ENCODE measurements at places on chromosomes 7 and 10.
A peak's percentile ranks its signal among the peaks of the same experiment; 100 is the strongest.

DNA sequence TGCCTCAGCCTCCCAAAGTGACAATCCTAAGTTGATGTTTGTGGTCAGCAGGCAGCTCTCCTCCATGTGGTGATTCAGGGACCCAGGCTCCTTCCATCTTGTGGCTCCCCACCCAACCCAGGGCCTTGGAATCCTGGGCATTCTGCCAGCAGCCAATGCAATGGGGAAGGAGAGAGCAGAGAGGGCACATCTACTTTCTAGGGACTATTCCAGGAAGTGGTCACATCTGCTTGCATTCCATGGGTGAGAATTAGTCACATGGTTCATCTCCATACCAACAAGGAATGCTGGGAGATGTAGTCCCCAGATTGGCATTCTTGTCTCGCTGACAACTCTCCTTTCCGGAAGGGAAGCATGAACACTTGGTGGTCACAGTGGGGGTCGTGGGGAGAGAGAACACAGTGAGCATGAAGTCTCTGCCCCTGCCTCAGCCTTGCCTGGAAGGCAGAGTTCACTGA, 9.9 kb upstream of the SRRM3 start:
- DNase-seq: peak; percentile 58

DNA sequence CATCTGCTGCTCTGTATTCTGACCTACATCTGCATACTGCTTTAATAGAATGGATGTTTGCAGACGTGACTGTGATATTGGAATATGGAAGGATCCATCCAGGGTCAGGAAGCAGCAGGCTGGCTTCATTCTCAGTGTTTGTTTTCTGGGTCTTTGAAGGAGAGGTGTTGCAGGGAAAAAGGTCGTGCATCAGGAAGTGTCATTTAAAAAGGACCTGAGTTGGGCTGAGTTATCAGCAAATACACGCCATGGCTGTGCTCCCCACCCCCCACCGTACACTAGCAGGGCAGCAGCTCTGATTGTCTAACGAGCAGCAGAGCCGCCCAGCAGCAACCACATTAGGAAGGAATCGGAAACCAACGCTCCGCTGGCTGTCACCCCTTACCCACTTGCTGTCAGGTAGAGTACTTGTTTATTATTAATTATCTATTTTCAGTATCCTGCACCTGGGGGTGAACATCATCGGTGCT, 63.1 kb upstream of the STEAP1B start:
- DNase-seq: no peak

- peak; percentile 46 for DNase-seq
Measured at GRCh38 chr7:53350241-53350640, 314.8 kb downstream of the POM121L12 start.

GRCh38 chr7:76426246-76426645, 1.5 kb downstream of the ZP3 start:
- no peak for DNase-seq

DNA sequence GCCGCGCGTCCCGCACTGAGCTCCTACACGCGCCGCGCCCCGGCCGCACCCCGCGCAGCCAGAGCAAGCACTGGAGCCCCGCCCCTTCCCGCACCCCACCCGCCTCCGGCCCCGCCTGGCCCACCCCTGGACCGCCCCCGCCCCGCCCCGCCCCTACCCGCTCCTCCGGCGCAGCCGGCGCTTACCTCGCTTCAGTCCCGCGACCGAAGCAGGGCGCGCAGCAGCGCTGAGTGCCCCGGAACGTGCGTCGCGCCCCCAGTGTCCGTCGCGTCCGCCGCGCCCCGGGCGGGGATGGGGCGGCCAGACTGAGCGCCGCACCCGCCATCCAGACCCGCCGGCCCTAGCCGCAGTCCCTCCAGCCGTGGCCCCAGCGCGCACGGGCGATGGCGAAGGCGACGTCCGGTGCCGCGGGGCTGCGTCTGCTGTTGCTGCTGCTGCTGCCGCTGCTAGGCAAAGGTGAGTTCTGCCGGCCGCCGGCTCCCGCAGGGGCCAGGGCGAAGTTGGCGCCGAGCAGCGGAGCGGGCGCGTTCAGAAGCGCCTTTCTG, at the start of gene RET:
Gene RET (plus strand): TSS at position 194 of the 545 bp plus-strand sequence. CDS start 190 bp downstream, at position 384.
- no peak for DNase-seq

DNA sequence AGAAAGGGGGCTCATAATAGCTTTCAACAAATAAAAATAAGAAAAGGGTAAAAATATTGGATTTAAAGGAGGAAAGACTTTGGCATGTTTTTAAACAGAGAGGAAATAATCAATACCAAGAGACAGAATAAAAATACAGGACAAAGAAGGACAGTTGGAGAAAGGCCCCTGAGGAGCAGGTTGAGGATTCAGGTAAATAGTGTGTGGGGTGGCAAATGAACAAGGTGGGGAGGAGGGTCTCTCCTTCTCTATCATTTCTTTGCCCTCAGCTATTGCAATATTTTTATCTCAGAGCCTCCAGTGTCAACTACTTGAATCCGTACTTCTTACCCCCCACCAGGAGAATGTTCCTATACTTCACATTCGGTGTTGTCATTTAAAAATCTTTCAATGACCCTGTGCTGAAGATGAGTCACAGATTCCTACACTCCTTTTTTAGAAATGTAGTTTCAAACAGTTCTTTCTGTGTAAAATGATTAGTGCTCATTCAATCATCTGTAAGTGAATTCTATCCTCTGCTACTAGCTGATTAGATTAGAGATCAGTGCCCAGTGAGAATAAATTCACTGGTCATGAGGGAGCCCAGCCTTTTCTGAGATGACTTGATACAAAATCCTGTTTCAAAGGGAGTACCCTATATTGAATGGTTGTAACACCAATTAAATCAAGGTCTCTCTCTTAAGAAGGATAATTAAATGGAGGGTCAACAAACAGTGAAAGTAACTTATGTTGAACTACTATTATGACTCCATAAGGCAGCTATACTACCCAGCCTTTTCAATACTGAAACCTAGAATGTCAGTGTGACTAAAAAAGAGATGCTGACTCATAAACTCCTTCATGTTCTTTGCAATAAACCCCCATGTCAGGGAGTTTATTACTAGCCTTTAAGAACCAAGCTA, 50.4 kb upstream of the WNT16 start:
- DNase-seq: no peak

GRCh38 chr7:105355701-105356100, 33.0 kb downstream of the SRPK2 start:
- DNase-seq: no peak

GRCh38 chr7:93188870-93189634, 37.2 kb downstream of the HEPACAM2 start:
- no peak for DNase-seq

DNA sequence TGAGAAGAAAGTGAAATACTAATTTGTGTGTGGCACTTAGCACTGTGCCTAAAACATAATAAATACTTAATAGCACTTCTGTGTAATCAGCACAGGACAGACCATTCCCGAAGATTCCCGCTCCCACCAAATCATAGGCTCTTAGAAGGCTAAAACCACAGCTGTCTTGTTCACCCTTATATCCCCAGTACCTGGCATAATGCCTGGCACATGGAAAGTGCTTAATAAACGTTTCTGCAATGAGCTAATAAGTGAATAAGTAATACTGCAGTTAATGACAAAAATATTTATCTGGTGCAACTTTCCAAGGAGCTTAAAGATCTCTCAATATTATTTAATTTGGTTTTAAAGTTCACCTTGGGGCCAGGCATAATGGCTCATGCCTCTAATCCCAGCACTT, 43.2 kb downstream of the MTURN start:
- DNase-seq: no peak

- no peak for DNase-seq
Measured at GRCh38 chr10:30390207-30390606, 41.1 kb upstream of the MTPAP start.

- no peak for DNase-seq
Measured at GRCh38 chr10:125015356-125015944, 73.5 kb downstream of the ZRANB1 start.

DNA sequence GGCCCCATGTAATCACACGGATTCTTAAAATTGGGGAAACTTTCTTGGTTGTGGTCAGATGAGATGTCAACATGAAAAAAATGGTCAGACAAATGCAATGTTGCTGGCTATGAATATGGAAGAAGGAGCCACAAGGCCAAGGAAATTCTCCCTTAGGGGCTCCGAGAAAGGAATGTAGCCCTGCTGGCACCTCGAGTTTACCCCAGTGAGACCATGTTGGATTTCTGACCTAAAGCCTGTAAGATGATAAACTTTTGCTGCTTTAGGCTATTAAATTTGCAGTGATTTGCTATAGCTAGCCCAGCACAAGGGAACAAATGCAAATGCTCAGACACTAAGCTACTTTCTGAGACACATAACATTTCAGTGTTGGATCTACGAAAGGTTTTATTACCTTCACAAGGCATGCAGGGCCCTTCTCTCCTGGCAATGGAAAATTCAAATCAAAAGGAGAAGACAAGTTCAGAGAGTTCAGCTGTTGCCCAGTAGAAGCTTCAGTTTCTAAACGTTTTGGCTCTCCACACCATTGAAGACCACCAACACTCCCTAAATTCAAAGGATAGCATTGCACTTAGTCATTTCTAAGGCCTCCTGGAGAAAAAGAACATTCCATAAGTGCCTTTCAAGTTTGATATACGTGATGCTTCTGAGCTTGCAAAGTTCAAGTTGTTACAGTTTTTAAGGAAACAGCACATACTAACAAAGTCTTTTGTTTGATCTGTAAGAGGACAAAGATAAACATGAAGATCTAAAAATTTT, 23.4 kb downstream of the MCMBP start:
- DNase-seq: peak; percentile 13

DNA sequence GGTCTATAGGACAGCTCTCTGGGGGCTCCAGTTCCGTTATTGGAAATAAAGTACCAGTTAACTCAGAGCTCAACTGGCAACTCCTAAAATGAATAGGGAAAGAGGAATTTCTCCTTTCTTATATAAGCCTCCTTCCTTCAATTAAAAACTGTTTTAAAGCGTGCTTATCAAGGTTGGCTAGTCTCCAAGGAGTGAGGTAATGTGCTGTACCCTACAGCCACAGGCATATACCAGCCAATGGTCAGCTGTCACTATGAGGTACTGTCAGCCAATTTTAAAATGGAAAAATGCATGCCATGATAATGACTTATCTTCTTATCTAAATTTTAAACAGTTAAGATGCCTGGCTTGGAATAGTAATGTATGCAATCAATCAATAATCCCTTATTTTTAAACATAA, 76.2 kb downstream of the PLCE1 start:
- peak; percentile 28 for DNase-seq

GRCh38 chr10:73167458-73167782, 388 bp downstream of the ECD start:
- DNase-seq: no peak

DNA sequence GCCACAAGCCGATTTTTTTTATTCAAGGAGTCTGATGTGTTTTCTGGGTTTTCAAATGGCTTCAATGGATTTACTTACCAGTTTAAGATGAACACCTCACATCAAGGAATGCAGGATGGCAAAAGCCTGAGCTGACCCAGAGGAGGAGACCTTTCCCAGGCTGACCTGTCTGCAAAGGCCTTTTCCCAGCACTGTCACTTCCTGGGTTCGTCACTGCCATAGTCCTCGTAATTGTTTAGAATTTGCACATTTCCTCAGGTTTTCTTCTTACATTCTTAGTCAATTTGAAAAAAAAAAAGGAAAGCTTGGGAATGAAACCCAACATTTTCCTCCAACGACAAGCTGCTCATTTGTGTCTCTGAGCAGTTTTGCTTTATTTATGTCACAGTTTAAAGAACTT, 42.0 kb downstream of the PTER start:
- DNase-seq: no peak

- DNase-seq: no peak
Measured at GRCh38 chr7:27191161-27191731, 6.2 kb upstream of the HOXA11 start.

DNA sequence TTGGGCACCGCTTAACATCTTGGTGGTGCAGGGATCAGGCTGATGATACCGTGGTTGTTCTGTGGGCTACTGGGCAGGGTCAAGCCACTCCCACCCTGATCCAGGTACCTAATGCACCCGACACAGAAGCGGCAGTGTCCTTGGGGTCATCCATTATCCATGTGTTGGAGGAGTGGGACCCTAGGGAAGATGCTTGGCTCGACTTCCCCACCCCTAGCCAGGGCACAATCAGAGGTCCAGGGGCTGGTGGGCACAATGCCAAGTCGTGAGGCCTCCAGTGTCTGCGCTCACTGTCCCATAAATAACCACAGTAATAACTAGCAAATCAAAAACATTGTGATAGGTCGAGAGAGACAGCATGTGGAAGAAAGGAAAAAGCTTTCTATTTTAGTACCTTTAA, 37.7 kb downstream of the HTRA1 start:
- DNase-seq: no peak

- DNase-seq: no peak
Measured at GRCh38 chr10:104274762-104275721, 6.1 kb downstream of the GSTO2 start.

DNA sequence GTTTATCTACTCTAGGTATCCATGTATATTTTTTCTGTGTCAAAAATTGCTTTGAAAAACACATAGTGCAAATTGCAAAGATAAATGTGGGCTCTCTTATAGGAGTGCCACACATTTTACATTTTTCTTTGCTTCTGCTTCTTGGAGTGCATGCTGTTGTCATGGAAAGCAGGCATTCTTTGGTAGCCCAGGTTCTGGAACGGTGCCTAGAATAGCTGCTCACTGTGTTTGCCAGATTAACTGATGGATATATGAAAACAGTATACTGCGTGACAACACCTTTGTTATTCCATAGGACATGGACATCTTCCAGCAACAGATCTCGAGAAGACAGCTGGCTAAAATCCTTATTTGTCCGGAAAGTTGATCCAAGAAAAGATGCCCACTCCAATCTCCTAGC, 13.4 kb downstream of the NIPSNAP2 start:
- DNase-seq: no peak

- no peak for DNase-seq
Measured at GRCh38 chr7:90570373-90570959, 25.7 kb upstream of the CDK14 start.

DNA sequence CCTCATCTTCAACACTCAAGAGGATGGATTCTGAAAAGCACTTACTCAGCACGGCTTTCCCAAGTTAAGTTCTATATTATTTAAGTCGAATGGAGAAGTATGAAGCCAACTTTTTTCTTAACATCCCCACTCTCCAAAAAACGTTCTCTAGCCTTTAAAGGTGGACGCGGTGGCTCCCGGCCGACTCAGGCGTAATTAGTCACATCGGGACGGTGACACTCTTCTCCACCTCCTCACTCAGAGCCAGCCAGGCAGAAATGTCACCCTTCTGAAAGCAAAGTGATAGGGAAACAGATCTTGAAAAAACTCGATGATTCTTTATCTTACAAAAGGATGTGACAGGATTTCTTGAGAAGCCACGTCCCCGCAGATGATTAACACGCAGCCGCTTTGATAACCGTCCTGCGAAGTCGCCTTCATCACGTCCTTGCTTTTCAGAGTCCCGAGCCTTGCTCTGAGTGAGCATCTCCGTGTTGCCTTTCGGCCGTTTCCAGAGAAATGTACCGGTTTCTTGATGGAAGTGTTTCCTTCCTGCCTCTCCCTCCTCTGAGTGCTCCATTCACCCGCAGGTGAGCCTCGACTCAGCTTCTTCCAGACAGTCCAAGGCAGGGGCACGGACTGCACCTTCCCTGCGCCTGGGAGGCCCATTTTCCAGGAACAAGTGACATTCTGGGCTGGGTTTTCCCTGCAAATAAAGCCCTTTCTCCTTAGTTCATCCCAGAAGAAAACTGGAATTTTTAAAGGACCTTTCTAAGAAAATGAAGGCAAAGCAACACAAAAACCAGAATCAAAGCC, 314.8 kb downstream of the DNAJB6 start:
- DNase-seq: no peak

All from SJCRH30 (cell line).